ENCODE measurements at places on chromosomes 6 and 20.

DNA sequence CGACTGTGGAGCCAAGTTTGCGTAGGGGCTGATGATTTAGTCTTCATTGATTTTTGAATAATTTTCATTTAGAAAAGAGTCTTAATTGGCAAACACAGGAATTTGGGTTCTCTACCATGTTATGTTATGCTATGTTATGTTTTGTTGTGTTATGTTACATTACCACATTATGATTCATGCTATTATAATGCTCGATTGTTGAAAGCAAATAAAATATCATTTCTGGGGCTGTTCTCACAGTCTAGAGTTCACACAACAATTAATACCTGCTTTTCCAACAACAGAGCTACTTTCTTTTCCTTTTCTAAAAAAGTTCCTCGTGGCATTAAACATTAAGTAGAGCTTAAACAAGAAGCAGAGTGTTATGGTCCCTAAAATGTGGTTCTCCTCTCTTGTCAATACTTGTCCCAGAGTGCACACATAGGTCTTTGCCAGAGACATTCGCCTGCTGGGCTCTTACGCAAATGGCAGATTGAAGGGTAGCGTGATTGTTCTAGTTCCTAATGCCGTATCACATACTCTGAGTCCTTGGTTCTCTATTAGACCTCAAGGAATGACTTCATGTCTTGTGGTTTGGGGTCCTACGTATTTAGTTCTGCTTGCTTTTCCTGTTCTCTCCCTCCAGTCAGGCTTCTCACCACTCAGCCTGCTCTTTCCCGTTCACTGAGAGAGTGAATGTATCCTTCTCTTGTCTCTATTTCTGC, 370.3 kb downstream of the CD109 start:
- DNase-seq, result no peak

GRCh38 chr6:111750753-111751673, 122.2 kb downstream of the FYN start:
- DNase-seq, result no peak

DNA sequence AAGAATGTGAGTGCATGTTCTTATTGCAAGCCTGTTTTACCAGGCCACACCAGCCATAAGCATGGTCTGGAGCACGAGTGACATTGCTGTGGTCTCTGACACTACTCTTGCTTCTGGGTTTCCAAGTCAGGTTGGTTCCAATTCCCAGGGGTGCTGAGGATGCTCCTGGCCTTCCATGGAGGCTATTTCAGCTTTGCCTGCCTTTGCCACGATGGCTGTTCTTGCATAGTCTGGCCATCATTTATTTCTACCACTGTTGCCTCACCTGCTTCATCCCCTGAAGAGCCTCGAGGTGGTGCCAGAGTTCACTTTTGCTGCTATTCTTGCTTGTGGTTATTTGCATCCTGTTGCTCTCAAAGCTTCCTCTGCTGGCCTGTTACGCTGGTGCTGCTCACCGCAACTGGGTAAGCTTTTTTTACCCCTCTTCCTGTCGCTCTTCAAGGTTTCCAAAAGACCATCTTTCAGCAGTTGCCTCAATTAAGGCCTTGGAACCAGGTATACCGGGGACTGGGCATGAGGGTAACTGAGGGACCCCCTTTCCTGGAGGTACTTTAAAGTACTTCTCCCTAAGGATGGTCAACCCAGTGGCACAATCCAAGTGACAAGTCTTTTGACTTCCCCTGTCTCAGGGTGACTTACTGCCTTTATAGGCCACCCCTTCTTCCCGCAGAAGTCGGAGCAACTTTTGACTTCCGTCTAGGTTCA, 64.5 kb downstream of the AKAP7 start:
- DNase-seq, result no peak

GRCh38 chr6:63610944-63611343, 24.7 kb upstream of the PHF3 start:
- DNase-seq, result no peak

DNA sequence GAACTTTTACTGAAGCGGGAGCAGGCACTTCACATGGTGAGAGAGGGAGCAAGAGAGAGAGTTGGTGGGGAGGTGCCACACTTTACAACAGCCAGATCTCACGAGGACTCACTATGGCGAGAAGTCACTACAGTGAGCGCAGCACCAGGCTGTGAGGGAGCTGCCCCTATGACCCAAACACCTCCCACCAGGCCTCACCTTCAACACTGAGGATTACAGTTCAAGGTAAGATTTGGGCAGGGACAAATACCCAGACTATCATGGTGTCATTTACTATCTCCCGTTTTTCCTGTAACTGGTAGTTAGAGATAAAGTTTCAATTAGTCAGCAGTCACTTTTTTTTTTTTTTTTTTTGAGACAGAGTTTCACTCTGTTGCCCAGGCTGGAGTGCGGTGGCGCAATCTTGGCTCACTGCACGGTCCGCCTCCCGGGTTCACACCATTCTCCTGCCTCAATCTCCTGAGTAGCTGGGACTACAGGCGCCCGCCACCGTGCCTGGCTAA, 7.8 kb downstream of the RBCK1 start:
- DNase-seq, result no peak

GRCh38 chr20:31593221-31594001, 11.7 kb upstream of the ID1 start:
- DNase-seq, result no peak

- no peak for DNase-seq
Measured at GRCh38 chr6:92714346-92714745, 705.0 kb downstream of the EPHA7 start.

GRCh38 chr20:62925420-62926228, 681 bp downstream of the DIDO1 start:
- DNase-seq, result no peak

- no peak for DNase-seq
Measured at GRCh38 chr6:155089746-155090145, 94.6 kb downstream of the TIAM2 start.

DNA sequence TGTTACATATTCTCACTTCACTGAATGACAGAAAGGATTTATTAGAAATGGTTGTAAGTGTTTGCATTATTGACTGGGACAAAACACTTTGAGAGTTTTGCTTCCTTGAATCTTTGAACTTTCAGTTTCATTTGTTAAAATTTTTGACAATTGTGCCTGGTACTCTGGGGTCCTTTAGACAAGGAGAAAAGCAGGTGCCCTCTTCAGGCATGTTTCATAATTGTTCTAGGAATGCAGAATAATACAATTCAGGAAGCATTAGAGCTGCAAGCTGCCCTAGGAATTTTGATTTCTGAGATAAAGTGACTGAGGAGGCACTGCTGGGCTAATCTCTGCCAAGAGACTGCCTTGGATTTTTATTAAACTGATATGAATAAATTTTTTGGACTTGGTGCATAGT, 49.7 kb downstream of the TOP1 start:
- DNase-seq, result no peak

- DNase-seq, result no peak
Measured at GRCh38 chr20:38599410-38599882, 2.2 kb upstream of the ARHGAP40 start.

GRCh38 chr6:164290101-164290500, 875.6 kb downstream of the QKI start:
- no peak for DNase-seq

- no peak for DNase-seq
Measured at GRCh38 chr6:15382089-15382488, 136.2 kb downstream of the JARID2 start.

- DNase-seq, result no peak
Measured at GRCh38 chr20:54625497-54625896, 150.1 kb downstream of the DOK5 start.

DNA sequence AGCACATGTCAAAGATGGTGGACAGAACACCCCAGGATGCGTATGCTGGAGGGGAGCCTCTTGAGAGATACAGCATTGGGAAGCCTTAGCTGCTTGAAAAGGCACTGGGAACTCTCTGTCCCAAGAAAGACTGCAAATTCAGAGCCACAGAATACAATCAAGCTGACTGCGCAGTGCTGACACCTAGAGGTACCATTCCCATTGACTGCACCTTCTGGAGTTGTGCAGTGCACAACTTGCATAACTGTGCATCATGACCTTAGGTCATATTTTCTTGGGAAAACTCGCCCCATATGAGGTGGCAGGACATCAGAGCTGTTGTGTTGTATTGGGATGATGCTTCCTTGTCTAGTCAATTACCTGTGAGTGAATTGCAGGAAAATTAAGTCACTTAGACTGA, 646.5 kb upstream of the NOX3 start:
- no peak for DNase-seq

DNA sequence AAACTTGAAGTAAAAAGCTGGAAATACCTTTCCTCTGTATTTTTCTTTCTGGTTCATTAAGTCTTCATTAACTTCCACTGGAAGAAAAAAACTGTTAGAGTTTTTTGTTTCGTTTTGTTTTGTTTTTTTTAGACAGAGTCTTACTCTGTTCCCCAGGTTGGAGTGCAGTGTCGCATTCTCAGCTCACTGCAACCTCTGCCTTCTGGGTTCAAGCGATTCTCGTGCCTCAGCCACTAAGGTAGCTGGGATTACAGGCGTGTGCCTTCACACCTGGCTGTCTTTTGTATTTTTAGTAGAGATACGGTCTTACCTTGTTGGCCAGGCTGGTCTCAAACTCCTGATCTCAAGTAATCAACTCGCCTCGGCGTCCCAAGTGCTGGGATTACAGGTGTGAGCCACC, 14.9 kb downstream of the RPF2 start:
- no peak for DNase-seq

GRCh38 chr6:51913265-51913664, 174.1 kb downstream of the PKHD1 start:
- no peak for DNase-seq

DNA sequence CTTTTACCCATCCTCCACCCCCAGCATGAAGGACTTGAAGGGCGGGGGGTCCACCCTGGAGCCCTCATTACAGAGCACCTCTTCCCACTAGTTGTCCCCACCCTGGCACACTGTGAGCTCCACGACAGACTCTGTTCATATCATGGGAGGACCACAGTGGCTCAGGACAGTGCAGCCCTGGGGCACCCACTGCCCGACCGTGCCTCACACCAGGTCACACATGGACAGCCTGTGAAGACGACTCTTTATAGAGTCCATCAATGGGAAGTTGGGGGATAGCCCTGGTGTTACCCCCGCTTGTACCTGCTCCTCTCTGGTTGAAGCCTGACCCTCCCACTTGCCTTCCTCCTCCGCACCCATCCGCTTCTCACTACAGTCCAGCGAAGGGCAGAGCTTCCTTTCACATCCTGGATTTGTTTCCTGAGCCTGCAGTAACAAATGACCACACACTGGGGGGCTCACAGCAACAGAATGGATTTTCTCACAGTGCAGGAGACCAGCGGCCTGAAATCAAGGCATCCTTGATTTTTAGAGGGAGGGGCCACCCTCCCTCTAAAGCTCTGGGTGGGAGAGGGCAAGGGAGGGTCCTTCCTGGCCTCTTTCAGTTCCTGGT, 15.5 kb downstream of the ZNF831 start:
- no peak for DNase-seq

GRCh38 chr6:79780881-79781280, 149.8 kb downstream of the SH3BGRL2 start:
- DNase-seq, result no peak

- no peak for DNase-seq
Measured at GRCh38 chr6:31075528-31075927, 36.8 kb downstream of the C6orf15 start.

- no peak for DNase-seq
Measured at GRCh38 chr6:16058929-16059345, 69.9 kb upstream of the MYLIP start.

DNA sequence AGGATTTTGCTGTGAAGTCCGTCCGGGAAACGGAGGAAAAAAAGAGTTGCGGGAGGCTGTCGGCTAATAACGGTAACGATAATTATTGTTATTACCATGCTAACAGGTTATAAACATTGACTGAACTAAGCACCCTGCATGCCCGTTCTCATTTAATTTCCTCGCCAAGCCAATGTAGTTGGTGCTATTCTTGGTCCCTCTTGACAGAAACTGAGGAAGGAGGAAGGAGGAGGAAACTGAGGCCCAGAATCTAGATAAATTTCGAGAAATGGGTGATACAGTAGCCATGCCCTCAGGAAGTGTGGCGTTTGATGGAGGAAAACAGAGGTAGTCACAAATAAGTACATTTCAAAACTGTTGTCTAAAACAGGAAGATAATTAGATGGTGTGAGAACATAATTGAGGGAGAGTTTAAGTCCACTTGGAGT, 474 bp downstream of the TPX2 start:
- no peak for DNase-seq

DNA sequence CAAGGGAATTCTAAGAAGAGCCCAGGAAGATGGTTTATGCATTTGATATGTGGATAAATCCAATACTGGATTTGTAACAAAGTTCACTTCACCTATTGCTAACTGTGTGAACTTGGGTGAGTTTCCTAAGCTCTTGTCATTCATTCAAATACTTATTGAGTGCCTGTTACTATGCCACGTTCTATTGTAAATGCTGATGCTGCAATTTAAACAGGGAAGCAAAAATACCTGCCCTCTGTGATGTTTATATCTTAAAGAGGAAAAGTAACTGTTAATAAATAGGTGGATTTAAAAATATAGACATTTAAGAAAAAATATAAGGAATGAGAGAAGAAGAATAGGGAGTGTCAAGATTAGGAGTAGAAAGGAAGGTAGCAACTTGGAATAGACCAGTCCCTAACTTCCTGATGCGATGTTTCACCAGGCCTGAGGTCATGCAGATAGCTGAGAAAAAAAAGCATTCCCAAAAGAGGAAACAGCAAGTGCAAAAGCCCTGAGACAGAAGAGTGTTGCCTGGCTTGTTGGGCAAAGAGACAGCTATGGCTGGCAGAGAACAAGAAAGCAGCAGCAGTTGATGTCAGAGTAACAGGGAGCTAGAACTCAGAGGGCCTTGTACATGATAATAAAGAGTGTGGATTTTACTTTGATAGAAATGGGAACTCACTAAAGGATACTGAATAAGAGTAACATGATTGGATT, 54.3 kb upstream of the TCF21 start:
- DNase-seq, result no peak

DNA sequence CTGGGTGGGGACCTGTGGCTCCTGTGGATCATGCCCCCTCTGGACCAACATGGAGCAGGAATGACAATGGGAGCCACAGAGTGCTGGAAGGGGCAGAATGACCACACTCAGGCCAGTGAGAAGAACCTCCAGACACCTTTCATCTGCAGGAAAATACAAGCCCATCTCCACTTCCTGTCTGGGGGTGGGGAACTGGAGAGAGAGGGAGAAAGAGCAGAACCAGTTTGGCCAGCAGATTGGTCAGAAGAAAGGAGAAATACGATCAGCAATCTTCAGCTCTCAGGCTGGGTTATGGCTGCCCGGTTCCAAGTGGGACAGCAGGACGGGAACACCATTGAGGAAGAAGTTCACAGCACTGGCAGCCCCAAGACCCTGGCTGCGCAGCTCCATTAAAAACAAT, 37.0 kb downstream of the BMP7 start:
- no peak for DNase-seq

GRCh38 chr6:160081398-160081797, 40.2 kb upstream of the SLC22A1 start:
- no peak for DNase-seq

DNA sequence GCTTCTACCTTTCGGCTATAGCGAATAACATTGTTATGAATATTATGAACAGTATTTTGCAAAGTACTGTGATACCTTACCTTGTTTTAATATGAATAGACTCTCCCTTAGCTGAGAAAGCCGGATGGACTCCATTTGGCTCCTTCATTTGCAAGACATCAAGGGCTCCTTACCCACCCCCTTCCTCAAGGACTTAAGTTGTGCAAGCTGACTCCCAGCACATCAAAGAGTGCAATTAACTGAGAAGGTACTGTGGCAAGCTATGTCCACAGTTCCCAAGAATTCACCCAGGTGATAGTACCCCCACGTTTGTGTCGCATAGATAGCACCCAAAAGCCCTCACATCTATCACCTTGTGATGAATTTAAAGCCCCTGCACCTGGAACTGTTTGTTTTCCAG, 11.2 kb downstream of the CST5 start:
- DNase-seq, result no peak

All from DMS79 (cell line).